NCI-H446 treated with DMSO at 0.1 percent for 48 hours (cell line): ENCODE measurements at places on chromosomes 2 and 18.

DNA sequence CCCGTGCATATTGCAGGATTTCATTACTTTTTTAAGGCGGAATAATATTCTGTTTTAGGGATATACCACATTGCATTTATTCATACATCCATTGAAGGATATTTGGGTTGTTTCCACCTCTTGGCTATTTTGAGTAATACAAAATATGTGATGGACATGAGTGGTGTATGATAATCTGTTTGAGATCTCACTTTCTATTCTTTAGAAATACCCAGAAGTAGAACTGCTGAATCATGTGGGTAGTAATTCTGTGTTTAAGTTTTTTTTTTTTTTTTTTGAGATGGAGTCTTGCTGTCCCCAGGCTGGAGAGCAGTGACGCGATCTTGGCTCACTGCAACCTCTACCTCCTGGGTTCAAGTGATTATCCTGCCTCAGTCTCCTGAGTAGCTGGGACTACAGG lies 201.4 kb downstream of the NYAP2 start:
- DNase-seq = no peak

DNA sequence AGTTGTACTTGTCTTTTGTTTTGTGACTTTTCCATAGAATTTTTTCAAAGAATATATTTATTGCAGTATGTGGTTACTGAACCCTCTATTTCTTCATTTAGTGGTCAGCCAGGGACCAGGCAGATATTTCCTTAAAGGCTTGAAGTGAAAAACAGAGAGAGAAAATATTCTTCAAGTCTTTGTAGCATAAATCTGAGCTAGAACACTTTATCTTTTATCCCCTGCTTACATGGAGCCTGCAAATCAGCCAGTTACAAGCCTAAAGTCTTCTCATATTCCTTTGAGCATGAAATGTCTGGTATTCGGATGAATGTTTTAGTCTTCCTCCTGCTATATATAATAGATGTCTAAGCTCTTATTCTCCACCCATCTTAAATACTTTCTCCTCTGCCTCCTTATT lies 1557.5 kb upstream of the ACVR2A start:
- DNase-seq = no peak

GRCh38 chr18:8231316-8231715 lies 377.9 kb upstream of the RAB12 start:
- DNase-seq = no peak

DNA sequence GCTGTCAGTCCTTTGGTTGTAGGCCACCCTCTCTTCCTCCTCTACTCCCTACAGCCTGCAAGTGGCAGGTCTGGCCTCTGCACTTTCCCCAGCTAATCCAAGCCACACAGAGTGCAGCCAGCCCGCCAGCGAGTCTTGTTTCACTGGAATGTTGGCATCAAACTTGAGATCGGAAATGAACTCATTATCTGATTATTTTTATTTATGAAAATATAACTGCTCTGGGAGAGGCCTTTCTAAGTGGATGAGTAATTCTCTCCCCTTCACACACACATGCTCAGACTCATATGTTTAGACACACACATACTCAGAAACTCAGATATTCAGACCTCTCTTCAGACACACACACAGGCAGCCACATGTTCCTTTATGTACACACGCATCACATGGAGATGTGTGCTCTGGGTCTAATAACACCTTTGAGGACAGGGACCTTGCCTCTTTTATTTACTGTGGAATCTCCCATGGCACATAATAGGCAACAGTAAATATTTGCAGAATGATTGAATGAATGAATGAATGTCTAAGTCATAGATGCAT lies 151.3 kb downstream of the ZFP36L2 start:
- peak; percentile 43 for DNase-seq

- DNase-seq = no peak
Measured at GRCh38 chr2:159855557-159856061, 57.6 kb upstream of the CD302 start.

GRCh38 chr2:120508567-120509041 lies 162.7 kb downstream of the INHBB start:
- no peak for DNase-seq
